M059J (cell line): ENCODE measurements at places on chromosomes 2 and 18. TPM values are rescaled to one million over a fixed set of nuclear protein-coding genes. Genes with fewer than 3 reads are reported as not detected.

Gene ANKRD62
- total RNA-seq: not detected in 2 replicates

Gene ALK
- 0.37 TPM in 1 of 2 replicates, not detected in the other for total RNA-seq

Gene GPR45
- not detected in 2 replicates for total RNA-seq

Gene SNORC
- 0.52 and 0.71 TPM in 2 replicates for total RNA-seq

Gene LYG2
- 0.84 TPM in 1 of 2 replicates, not detected in the other for total RNA-seq

Gene HAAO
- total RNA-seq: not detected in 2 replicates
